Fibroblast of skin of left biceps (primary cell): ENCODE measurements at places on chromosomes 13 and 19.

- no peak for DNase-seq
Observed at GRCh38 chr19:3826163-3826562, 40.0 kb upstream of the MATK start.

- no peak for DNase-seq
Observed at GRCh38 chr13:78410847-78411246, 192.5 kb downstream of the POU4F1 start.

GRCh38 chr13:25886438-25887214, 165.2 kb downstream of the SHISA2 start:
- DNase-seq = no peak

DNA sequence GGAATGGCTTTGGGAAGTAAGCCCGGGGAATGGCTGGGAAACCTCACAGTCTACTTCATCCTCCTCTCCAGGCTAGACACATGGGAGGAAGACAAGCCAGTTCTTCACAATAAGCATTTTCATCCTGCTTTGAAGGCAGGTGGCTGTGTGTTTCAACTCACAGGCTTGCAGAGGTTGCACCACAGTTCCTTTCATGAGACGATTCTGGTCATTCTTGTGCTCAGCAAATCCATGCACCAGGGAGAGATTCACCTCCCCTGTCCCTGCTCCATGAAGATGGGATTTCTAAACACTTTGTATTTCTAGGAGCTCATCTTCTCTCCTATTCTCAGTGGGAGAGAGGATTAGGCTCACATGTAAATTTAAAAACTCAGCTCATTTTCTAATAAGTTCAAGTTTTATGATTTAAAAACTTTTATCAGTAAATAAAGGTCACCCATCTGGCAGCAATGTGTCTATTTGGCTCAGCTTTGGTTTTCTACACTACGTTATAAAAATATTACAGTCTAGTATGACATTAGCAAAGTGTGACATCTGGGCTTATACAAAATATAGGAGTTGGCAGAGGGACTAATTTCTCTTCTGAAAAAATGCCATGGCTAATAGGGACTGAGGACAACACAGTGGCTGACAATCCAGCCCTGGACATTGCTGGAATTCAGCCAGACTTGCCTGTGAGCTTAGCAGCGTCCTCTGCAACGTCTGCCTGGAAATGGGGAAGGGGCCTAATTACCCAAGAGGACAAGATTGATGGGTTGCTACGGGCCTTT, 283.2 kb upstream of the SLC10A2 start:
- DNase-seq = no peak

DNA sequence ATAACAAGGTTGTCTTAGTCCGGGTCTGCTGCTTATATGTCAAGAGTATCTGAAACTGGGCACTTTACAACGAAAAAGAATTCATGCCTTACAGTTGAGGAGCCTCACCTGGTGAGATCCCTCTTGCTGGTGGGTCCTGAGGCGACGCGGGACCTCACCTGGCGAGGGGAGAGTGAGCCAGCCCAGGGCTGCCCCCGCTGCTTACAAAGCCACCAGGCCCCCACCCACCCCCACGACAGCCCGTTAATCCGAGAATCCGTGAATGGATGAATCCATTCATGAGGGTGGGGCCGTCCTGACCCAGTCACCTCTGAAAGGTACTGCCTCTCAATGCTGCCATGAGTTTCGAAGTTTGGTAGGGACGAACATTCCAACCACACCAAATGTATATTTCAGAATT, 54.0 kb upstream of the F7 start:
- no peak for DNase-seq

DNA sequence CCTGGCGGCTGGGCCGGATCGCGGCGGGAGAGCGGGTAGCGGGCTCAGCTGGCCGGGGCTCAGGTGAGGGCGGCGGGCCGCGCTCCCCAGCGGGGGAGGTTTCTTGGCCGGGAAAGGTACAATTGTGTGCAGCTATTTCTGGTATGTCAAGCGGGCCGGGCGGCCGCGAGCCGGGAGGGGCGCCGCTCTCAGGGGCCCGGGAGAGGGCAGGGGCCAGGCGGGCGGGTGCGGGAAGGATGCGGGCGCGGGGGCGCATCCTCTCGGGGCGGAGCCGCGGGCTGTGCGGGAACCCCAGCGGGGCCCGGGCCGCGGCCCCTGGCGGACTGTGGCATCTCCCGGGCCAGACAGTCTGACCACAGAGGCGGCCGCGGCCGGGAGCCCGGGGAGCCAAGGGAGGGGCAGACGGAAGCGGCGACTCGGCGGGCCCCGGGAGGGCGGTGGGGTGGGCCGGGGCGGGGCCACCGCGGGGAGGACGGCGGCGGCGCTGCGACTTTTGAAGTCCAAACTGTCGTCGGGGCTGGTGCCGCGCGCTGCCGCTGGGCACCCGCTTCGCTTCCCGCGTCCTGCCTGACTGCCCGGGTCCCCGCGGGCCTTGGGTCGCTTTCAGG, at the start of gene LMO7:
TSS of gene LMO7 (plus strand) at position 503 of the 608 bp plus-strand sequence. CDS start 328 bp downstream, outside the sequence.
- no peak for DNase-seq

DNA sequence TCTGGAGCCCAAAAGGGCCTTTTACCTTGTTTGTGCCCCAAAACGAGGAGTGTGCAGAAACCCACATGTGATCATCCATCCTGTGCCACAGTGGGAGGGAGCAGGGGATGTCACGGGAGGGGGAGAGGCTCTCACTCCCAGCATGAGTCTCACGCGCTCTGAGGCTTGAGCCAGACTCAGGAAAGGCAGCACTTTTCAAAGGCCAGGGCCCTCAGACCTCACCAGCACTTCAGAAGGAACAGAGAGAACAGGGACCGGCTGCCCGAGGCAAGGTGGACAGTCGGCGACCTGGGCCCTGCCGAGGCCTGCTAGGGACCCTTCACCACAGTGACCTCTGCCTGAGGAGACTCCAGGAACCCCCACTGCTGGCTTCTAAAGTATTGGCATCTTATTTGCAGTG, 71.7 kb upstream of the WASF3 start:
- DNase-seq = no peak

DNA sequence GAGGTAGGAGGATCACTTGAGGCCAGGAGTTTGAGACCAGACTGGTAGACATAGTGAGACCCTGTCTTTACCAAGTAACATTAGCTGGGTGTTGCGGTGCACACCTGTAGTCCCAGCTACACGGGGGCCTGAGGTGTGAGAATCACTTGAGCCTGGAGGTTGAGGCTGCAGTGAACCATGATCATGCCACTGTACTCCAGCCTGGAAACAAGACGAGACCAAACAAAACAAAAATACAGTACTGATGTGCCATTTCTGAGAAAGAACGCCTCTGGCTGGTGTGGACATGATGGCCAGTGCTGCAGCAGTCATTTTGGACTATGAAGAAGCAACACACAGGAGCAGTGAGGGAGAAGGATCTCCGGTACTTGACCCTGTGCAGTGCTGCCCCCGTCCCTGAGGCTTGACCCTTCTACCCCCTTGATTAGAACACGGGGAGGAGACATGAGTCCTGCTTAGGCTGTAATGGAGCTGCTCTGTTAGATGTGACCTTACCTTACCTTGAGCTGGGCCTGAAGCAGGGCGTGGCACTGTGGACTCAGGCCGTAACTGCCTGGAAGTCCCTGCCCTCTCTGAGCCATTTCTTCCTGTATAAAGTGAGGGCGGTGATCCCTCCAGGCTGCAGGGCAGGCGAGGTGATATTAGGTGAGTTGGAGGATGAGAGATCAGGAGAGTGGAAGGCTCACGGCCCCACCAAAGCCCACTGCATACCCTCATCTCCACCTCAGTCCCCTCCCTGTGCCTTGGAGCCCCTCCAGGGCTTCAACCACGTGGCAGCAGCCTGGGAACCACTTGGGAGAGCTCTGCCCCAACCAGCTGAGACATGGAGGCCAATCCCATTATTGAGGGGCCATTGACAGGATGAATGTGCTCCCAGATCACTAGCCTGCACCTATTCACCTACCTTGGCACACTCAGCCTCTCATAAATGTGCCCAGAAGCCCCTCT, 5.9 kb downstream of the RPL18A start:
- DNase-seq = no peak

- DNase-seq = no peak
Observed at GRCh38 chr13:109204252-109204651, 574.8 kb downstream of the MYO16 start.

DNA sequence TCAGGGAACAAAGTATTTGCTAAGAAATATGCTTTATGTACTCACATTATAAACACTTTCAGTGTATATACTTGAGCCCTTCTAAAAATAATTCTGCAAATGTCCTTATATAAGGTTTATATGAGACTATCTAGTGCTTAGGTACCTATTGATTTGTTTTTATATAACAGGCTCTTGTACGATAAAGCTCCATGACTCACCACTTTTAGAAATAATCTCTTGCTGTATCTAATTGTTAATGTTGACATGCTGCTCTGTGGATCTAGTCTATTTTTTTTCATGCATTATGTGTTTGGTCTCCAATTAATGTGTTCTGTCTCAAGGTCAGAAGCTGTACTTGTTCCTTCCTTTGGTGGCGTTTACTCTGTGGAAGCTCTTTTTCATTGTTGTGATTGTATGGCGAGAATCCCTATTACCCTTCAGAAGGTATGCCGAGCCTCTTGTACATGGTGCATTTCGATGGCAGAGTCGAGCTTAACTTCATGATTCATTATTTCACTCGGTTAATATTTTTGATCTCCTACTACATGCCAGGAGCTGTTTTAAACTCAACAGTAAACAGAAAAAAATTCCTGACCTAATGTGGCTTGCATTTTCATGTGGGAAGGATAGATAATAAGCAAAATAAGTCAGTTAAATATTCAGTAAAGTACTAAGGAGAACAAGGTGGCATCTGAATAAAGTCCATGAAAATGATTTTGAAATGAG, 361.6 kb downstream of the COG6 start:
- DNase-seq = no peak
